ENCODE measurements at places on chromosomes 2 and 18.

DNA sequence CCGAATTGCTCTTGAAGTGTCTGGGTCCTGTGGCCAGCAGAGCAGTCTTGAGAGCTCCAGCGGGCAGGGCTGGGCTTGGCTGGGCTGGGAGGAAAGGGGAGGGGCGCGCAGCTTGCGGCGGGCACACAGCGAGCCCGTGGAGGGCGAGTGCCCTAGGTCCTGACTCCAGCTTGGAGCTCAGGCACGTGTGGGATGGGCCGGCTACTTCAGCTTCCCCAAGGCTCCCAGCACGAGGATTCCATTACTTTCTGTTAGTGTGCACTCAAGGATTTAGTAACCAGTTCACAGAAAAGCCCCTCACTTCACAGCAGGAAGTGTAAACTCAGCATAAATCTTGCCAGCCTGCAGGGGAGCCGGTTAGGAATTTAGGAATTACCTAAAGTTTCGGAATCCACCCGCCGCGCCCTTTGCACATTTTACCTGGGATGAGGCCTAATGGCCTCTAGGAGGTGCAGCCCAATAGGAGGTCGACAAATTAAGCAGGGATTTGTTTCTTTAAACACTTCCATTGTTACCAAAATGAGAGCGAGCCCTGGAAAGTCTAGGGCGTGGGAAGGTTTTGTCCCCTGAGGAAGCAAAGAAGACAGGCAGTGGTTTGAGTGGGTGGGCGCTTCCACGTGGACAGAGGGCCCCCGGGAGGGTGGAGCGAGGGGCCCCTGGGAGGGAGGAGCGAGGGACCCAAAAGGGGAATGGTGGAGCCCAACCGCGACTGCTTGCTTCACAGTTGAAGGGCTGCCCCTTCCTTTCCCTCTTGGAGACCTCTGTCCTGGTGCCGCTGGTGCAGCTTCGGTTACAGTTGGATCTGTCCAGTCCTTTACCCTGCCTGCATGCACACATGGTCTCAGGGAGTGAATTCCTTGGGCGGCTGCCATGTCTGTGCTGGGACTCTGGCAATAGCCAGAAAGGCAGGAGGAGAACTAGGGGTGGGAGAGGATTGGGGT, 93.3 kb downstream of the CTAGE1 start:
- no peak for DNase-seq

GRCh38 chr2:26346454-26347053, at the start of gene ADGRF3:
Gene ADGRF3 (minus strand): TSS chr2:26346789. CDS start chr2:26346234, 555 bp downstream.
- DNase-seq, result no peak

DNA sequence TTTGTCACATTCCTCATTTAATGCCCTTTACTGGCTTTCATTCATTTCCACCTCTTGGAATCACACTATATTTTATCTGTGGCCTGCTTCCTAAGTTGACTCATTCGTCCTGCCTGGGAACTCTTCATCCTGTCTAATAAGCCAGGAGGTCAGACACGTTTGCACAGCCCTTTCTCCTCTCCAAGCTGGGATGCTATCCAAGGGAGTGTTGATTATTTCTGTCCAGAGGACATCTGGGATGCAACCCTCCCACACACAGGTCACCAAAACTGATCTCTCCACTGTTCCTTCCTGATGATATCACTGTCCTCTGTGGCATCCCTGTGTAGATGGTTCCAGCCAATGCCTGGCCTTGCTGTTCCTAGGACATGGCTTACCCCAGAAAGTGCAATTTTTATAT, 79.8 kb upstream of the NOSTRIN start:
- no peak for DNase-seq

GRCh38 chr2:114495046-114495445, 52.6 kb downstream of the DPP10 start:
- DNase-seq, result no peak

- no peak for DNase-seq
Measured at GRCh38 chr2:75453384-75454240, 107.1 kb downstream of the EVA1A start.

DNA sequence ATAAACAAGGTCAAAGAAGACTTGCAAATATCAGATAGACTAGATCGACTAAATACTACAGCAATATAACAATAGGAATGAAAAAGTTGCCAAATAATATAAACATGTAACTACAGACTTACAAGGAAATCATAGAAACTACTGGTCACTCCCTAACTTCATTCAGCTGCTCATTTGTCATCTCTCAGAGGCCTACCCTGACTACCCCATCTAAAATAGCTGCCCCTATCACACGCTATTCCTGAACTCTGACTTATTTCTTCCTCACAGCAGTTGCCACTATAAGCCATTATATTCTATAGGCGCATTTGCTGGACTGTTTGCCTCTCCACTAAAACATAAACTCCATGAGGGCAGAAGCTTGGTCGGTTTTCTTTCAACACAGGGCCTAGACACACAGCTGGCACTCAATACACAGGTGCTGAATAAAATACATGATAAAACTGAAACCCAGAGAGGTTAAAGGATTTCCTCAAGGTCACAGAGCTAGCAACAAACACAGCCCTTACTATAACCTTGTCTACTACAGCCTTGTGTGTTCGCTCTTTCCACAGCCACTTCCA, 1.8 kb downstream of the STRN start:
- DNase-seq, result no peak

- DNase-seq, result no peak
Measured at GRCh38 chr2:230680463-230681170, 32.0 kb upstream of the CAB39 start.

DNA sequence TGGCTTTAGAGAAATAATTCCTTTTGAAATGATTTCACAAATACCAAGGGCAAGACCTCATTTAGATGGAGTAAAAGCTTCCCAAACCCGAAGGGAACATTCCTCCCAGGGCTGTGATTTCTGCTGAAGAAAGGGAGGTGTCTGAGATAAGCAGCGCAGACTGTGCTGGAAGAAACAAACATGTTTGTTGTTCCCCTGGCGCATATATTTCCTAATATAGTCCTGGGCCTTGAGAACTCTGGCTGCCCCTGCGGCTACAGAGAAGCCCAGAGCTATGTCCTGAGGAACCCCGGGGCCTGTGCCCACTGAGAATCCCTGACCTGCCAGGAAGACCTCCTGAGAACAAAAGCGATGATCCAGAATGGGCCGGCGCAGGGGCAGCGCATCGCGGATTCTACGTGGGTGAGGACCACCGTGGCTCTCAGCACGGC, 372.6 kb upstream of the NT5C1B start:
- DNase-seq, result no peak

DNA sequence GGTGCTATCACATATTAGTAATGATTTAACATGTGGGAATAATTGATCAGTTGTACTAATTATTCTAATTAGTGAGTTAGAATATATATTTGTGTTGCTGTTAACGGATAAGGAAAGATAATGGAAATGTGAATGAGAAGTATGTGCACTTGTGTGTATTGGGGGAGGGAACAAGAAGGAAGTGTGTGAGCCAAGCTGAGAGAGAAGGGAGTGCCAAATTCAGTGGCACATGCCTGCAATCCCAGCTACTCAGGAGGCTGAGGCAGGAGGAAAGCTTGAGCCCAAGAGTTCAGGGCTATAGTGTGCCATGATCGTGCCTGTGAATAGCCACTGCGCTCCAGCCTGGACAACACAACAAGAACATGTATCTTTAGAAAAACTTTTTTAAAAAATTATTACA, 9.3 kb downstream of the BARD1 start:
- DNase-seq, result no peak

- DNase-seq, result no peak
Measured at GRCh38 chr2:149418065-149418464, 87.7 kb downstream of the LYPD6 start.
